ENCODE measurements at places on chromosomes 6 and 20.

DNA sequence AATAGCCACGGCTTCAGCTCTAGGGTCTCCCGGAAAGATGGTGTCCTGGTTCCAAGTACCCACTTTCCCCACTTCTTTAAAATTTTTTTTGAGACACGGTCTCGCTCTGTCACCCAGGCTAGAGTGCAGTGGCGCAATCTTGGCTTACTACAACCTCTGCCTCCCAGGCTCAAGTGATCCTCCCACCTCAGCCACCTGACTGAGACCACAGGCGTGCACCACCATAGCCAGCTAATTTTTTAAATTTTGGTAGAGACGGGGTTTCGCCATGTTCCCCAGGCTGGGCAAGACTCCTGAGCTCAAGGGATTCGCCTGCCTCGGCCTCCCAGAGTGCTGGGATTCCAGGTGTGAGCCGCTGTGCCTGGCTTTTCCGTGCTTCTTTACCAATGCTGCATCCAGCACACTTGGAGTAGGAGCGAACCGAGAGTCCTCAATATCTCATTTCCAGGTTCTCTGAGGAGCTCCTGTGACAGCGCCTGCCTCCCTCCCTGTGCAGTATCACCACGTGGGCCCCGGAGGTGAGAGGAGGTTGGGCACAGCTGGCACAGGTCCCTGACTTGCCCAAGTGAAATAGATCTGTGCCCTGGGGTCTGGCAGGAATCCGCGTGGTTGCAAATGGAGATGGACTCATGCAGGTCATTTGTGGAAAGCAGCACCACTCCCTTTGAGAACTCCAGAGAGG lies 37.3 kb downstream of the EZR start:
- no peak for DNase-seq

DNA sequence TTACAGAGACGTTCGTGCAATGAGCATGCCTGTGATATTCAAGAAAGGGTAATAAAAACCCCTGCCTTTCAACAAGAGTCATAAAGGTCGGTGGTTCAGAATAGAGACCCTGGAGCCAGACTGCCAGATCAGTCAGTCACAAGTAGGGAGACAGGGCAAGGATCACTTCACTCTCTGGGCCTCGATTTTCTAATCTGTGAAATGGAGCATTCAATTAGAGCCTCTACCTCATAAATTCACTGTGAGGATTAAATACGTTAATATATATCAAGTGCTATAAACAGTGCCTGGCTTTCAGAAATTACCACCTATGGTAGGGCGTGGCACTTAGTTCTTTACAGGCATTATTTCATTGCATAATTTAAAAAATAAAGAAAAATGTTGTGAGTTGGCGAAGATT lies 43.7 kb upstream of the EYA2 start:
- DNase-seq: no peak

DNA sequence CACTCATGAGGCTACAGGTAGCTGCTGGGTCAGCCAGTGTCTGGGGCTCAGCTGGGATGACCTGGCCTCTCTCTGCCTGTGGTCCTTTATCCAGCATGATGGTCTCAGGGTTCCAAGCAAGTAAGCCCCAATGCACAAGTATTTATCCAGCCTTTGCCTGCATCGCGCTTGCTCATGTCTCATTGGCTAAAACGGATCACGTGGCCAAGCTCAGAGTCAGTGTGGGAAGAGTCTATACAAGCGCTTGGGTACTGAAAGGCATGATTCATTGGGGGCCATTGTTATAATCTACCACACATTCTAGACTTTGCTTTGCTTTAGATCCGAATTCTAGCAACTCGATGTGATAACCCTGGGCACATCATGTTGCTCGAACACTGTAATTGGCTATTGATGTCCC lies 48.3 kb downstream of the PPP1R16B start:
- no peak for DNase-seq

- no peak for DNase-seq
Observed at GRCh38 chr20:17889226-17889625, 79.4 kb downstream of the SNX5 start.

- DNase-seq: no peak
Observed at GRCh38 chr20:59363101-59363500, 62.7 kb downstream of the EDN3 start.

DNA sequence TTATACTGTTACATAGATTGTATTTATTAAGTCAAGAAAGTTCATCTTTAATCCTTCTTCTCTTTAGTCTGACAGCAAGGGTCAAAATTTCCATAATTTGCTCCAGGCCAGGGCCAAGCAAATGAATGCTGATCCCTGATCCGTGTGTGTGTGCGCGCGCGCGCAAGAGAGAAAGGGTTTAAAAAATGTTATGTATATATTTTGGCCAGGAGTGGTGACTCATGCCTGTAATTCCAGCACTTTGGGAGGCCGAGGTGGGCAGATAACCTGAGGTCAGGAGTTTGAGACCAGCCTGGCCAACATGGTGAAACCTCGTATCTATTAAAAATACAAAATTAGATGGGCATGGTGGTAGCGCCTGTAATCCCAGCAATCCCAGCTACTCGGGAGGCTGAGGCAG lies 61.7 kb downstream of the GTF2H5 start:
- DNase-seq: no peak

GRCh38 chr6:111777357-111777756 lies 95.9 kb downstream of the FYN start:
- peak; percentile 53 for DNase-seq

- no peak for DNase-seq
Observed at GRCh38 chr6:13614126-13614925, 809 bp upstream of the NOL7 start.

Measured in effector memory CD8-positive, alpha-beta T cell (primary cell).